ENCODE measurements at places on chromosomes 4 and X.

DNA sequence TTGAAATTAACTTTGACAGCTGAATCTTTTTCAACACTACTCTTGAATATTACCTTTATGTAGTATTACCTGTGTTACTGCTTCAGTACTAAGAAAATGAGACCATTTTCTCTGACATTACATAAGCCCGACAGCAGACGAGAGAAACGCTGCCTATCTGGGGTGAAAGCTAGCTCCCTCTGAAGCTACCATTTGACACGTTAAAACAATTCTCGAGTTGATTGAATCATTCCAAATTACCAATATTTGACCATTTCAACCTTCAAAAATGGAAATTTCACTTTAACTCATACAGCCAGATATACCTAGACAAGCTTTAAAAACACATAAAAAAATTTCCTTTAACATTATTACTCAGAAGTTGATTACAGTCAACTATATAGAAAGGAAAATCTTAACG lies 836 bp downstream of the GPM6A start:
- no peak for DNase-seq

- no peak for DNase-seq
These were observed 85.0 kb downstream of the WWC2 start for GRCh38 chr4:183183906-183184535.

GRCh38 chrX:150236327-150236726 lies 126.8 kb upstream of the MAMLD1 start:
- DNase-seq: no peak

DNA sequence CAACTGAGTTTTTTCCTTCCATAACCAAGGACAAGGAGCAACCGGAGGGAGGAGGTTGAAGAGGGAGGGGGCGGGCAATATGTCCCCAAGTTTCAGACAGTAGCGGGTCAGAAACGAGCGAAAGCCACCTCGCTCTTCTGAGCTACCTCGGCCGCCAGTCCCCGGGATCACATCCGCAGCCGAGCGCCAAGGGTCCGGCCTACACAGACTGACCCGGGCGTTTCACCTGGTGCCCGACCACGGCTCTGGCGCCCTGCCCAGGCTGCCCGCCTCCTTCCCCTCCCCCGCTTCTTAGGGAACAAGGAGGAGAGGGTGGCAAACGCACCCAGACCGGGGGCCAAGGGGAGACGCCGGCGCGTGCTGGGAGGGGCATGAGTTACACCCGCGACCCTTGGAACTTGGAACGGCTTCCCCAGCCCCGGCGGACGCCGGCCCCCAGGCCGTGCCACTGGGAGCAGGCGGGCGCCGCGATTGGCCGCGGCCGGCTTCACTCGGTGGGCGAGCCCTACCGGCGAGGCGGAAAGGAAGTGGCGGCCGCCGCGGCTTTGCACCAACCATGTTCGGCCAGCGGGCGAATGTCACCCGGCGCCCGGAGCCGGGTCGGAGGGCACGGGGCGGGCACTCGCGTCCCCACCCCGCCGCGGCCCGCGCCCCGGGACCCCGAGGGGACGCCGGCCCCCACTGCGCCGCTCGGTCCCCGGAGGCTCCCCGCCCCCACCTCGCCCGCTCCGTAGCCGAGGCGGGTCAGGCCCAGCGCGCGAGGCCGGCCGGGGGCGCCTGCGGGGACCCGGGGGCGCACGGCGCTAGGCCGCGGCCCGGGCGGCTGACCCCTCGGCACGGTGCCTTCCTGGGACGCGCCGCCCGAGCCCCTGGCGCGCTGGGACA lies 1.5 kb downstream of the IRF2 start:
- DNase-seq: peak; percentile 31

DNA sequence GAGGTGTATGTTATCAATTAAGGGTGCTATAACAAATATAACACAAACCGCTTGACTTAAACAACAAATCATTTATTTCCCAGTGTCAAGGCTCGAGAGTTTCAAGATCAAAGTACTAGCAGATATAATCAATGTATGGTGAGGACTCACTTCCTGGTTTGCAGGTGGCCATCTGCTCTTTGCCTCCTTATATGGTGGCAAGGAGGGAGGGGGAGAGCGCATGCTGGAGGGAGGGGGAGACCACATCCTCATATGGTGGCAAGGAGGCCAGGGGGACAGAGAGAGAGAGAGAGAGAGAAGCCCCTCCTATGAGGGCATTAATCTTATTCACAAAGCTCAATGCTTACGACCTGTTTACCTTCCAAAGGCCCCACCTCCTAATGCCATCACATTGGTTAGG lies 372.3 kb upstream of the SPOCK3 start:
- no peak for DNase-seq

- no peak for DNase-seq
These were observed 57.6 kb downstream of the TBCK start for GRCh38 chr4:106258145-106259045.

DNA sequence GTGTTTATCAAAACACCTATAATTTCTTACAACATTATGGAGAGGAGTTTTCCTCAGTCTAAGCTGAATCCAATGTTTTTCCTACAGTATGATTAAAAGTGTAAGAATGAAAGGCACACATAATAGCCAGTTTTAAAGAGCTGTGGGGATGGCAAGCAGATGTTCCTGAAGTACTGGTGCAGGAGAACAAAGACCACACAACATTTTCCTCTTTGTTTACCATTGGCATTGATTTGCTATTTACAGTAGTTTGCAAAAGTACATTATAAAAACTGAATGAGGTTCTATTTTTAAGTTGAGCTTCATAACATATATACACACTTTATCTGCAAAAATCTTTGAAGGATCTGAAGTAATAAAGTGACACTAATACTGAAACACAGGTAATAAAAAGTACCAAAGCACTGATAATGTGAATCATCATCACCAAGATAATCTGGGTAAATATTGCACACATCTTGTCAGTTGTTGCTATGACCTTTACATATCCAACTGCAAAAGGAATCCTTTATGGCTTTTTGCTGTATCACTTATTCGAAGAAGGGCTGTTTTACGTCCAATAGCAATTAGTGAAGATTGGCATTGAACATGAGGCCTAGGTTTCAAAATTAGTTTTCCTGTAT lies 22.5 kb downstream of the TCEAL1 start:
- DNase-seq: no peak

DNA sequence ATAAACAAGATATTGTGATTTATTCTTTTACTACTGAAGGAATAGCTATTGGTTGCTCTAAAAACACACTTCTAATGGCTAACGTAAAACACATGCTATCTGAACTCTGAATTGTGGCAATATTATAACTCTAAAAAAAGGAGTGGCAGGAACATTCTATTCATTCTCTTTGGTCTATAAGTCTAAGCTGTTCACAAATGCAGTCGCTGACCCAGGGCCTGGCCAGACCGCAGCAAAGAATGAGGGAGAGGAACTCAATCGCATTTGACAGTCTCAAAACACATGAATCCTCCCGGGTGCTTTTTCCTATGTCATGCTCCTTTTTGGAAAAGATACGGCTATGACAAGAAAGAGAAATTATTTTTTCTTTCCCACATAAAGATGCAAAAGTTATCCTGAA lies 651.6 kb upstream of the PITX2 start:
- DNase-seq: no peak

DNA sequence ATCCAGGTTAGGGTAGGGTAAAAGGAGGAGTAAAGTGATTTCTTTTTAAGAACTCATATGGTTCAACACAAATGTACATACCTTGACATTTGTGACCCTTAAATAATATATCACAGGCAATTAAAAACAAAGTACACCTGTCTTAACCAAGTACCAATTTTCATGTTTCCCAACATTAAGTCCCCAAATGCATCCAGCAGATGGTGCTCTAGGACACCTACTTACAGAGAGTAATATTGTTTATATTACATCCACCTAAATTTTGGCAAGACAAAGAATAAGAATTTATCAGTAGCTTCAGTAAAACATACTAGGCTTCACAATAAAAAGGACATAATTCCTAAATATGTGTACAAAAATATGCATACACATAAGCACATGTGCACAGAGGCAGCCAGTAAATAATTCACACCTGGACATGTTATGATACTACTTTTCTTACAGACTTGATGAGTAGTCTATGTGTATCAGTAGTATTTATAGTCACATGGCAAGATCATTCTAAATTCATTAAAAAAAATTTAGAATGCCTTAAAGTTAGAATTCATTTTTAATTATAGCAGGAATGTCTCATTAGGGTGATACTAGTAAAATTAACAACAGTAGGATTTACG lies 219.7 kb downstream of the DCLK2 start:
- no peak for DNase-seq

DNA sequence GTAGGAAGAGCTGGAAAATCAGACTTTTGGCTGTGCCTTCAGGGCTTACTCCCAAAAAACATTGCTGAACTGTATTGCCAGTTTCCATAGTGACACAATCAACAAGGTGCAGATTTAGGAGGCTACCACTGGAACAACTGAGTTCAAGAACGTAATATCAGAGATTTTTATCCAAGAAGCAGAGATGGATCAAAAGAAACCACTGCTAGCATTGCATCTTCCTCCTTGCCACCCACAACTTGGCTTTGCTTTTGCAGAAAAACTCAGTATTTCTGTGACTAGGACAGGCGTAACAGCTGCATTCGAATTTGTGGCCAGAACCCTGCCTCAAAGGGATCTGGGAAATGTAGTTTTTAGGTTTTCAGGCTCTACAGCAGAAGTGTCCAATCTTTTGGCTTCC lies 27.8 kb upstream of the WDFY3 start:
- DNase-seq: no peak

- no peak for DNase-seq
These were observed 39.9 kb downstream of the DCX start for GRCh38 chrX:111372086-111372485.

DNA sequence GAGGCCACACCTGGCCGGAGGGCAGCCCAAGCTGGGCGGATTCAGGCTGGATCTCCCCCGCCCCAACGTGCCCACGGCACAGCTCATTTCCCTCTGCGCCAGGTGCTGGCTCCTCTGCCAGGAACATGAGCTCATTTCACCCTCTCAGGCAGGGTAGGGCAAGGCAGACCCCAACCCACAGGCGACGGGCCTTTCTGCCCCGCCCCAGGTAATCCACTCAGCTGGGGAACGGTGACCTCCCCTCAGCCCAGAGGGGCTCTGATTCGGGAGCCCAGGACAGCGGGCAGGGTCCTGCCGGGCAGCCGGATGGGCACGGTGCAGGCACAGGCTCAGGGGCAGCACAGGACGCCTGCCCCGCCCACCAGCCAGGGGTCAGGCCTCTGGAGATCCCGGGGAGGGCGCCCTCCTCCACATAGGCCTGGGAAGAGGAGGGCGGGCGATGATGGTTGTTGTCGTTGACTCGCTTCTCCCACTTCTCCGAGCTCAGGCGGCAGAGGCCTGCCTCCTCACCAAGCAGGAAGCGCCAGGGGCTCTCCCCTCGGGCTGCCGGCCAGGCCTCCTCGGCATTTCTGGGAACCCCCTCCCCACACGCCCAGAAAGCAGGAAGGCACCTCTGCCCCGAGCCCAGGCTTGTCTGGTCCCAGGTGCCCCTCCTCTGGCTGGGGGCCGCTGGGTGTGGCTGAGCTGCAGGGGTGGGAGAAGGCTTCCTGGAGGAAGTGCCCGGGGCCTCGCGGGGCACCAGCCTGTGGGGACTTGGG lies 31.1 kb downstream of the TACC3 start:
- DNase-seq: peak; percentile 30

DNA sequence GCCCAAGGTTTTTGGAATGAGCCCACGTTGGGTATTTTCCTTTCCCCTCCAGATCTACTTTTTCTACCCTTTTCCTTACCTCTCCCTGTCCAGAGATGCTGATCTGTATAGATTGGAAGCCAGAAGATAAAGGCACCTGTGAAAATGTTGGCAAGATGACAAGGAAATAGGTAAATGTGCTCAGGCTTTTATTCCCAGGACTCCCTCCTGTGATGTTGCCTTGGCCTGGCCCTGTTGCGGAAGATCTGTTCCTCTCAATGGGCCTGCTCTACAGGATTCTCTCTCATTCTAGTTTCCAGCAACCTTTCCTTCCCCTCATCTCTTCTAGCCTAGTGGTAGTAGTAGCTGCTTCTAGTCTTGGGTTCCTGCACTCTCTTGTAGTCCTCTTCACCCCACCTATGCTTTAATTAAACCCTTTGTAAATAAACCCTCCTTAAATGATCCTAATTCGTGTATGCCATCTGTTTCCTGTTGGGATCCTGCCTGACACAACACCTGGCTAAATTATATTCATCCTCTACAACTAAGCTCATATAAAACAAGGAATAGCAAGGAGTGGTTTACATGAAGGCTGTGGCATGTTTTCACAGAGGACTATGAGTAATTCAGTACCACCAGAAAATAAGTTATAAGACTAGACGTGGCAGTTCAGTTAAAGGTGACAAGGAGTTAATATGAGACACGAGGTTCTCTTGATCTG lies 95.7 kb upstream of the MAOA start:
- no peak for DNase-seq

GRCh38 chr4:94635177-94635576 lies 122.6 kb upstream of the BMPR1B start:
- no peak for DNase-seq

- no peak for DNase-seq
These were observed 83.1 kb upstream of the FAT4 start for GRCh38 chr4:125231661-125232060.

DNA sequence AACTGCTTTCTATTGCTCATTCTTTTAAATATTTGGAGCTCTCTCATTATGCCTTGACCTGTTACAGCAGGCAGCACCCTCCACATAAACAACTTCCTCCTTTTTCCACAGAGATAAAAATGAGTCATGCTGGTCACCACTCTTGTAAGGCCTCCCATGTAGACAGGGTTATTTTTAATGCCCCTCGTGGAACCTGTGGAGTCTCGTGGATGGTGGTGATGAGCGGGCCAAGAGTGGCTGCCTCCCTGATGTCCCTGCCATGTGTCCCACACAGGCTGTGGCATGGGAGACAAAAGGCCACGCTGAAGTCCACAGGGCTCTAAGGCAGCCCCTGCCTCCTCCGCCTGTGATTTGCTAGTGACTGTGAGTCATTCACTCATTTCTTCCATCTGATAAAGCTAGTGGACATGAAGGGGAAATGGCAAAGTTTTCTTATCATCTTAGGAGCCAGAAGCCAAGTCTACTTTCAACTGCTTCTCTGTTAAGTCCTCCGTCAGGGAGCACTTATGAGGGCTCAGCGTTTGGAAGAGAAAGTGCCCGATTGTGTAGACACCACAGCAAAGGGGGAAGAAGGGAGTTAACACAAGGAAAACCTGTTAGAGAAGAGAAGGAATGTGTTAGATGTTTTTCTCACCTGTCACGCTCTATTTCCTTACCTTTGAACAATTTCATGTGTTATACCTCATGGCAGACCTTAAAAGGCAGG lies 121.6 kb upstream of the FAT1 start:
- no peak for DNase-seq

DNA sequence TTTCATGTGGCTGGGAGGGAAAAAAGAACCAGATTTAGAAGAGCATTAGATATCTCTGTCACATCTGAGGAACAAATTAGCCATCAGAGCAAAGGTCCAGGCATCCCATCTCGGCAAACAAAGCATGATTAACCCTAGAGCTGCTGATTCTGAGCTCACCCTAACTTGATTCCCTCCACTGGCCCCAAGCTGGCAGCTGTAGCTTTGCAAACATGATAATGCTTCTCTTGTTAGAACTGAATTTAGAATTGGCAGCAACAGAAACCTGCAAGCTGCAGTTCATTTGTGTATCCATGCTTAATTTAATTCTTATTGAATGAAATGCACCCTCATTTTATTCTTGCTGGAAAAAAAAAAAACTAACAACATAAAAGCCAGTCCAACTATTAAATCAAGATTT lies 289.2 kb downstream of the IL1RAPL1 start:
- no peak for DNase-seq

GRCh38 chr4:74920704-74921103 lies 12.2 kb upstream of the PARM1 start:
- DNase-seq: no peak

- no peak for DNase-seq
These were observed 95.7 kb downstream of the NPNT start for GRCh38 chr4:105990933-105991332.

Data from stimulated activated CD4-positive, alpha-beta T cell treated with anti-CD3 and anti-CD28 coated beads, Interleukin-12 subunit alpha, Interleukin-12 subunit beta, amount 100 ng/mL, for 24 hours (primary cell).